ENCODE measurements at places on chromosomes 1 and 21. TPM values are rescaled to one million over a fixed set of nuclear protein-coding genes. Genes with fewer than 3 reads are reported as not detected.

- no peak for DNase-seq
These were observed 16.9 kb downstream of the GLIS1 start for GRCh38 chr1:53722025-53722424.

GRCh38 chr21:19864476-19864875, 1133.7 kb upstream of the NCAM2 start:
- no peak for DNase-seq

GRCh38 chr1:31297277-31298247, 730 bp downstream of the ZCCHC17 start:
- DNase-seq = peak; percentile 69

DNA sequence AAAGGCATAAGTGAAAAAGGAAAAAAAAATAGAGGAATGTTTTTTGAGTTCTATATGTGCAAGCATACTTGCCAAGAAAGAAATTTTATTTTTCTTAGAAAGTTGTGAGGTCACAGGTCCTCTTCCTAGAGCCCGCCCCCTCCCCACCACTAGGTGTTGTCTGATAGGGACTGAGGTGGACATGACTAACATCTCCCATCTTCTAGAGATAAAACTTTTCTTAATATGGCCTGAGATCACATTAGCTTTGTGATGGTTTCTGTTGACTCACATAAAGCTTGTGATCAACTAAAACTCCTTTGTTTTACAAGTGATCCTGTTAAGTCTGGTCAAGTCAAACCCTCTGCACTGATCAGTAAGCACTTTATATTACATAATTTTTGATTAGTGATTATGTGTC, 33.4 kb upstream of the CITED4 start:
- no peak for DNase-seq

UBL4B gene
- total RNA-seq = not detected

RNF186 gene
- total RNA-seq = not detected

DNA sequence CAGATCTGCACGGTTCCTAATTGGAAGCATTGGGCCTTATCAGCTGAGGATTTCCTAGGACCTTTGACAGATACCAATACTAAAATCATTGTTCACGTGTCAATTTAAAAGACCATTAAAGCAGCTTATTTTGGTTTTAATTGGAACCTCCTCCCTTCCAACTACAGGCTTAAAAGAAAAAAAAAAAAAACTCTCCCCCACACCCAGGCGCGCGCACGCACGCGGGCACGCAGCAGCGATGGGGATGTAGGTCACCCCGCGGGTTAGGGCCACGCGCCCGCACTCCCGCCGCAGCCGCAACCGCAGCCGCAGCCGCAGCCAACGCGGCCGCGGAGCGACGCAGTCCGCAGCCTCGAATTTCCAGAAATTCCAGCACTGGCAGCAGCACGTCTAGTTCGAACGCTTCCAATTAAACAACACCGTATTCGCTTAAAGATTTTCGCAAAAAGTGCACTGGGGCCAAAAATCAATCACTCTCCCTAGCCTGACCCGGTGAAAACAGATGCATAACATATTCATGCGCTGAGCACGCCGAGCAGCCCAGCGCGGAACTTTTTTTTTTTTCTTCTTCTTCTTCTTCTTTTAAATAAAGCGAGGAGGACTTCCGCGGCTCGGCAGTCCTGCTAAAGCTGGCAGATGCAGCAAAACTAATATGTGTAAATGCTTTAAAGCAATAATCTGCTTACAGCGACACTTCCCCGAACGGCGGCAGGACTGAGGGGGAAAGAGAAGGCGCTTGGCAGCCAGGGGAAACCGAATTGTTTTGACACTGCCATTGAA, 13.3 kb upstream of the BARHL2 start:
- DNase-seq = peak; percentile 67

FLG2 gene
- total RNA-seq = not detected

ACOT11 gene
- total RNA-seq = 1.3 TPM

- no peak for DNase-seq
These were observed 189.9 kb upstream of the BEND5 start for GRCh38 chr1:48966583-48966982.

DNA sequence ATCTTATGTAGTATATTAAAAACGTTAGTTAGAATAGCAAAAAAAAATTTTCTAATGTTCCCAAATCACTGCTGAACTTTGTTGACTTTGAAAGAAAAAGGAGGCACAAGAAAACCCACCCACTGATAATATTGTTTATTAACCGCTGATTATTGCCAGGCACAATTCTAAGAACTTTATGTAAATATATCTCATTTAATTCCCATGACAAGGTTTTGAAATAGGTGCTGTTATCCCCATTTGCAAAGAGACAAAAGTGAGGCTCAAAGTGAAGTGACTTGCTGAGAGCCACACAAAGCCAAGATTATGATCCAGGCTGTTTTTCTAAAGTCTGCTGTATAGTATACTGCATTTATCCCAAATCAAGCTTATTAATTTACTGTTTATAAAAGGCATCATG, 56.4 kb downstream of the SASS6 start:
- no peak for DNase-seq

TEX38 gene
- total RNA-seq = not detected

- no peak for DNase-seq
These were observed 75.7 kb downstream of the GALNT2 start for GRCh38 chr1:230142608-230143210.

HPDL gene
- total RNA-seq = 39.8 TPM

DNA sequence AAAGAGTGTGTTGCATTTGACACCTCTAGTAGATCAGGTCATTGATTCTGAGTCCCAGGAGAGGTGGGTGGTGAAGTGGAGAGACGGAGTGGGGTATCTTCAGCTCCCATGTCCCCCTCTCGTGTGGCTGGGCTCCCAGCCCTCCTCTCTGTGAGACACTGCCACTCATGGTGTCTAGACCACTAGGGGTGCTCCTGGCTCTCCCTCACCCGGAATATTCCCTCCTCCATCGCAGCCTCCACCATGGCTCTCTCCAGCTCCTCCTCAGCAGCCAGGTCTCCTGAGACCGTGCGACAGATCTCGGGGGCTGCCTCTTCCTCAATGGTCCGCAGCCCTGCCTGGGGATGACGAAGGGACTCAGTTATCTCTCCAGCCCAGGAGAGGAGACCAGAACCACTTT, 20.6 kb upstream of the KIF21B start:
- DNase-seq = no peak

DNA sequence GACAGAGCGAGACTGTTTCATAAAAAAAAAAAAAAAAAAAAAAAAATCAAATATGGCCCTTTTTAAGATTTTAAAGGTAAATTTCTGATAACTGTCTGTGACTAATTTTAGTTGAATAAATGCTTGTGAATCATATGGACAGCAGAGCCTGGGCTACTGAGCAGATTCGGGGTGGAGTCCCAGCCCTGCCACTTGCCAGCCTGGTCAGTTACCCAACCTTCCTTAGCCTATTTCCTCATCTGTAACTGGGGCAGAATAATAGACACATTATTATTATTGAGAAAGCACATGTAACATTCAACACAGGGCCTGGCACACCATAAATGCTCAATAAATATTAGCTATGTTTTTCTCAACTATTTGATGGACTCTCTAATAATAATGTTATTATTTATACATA, 11.2 kb upstream of the H3-3A start:
- DNase-seq = no peak

DNA sequence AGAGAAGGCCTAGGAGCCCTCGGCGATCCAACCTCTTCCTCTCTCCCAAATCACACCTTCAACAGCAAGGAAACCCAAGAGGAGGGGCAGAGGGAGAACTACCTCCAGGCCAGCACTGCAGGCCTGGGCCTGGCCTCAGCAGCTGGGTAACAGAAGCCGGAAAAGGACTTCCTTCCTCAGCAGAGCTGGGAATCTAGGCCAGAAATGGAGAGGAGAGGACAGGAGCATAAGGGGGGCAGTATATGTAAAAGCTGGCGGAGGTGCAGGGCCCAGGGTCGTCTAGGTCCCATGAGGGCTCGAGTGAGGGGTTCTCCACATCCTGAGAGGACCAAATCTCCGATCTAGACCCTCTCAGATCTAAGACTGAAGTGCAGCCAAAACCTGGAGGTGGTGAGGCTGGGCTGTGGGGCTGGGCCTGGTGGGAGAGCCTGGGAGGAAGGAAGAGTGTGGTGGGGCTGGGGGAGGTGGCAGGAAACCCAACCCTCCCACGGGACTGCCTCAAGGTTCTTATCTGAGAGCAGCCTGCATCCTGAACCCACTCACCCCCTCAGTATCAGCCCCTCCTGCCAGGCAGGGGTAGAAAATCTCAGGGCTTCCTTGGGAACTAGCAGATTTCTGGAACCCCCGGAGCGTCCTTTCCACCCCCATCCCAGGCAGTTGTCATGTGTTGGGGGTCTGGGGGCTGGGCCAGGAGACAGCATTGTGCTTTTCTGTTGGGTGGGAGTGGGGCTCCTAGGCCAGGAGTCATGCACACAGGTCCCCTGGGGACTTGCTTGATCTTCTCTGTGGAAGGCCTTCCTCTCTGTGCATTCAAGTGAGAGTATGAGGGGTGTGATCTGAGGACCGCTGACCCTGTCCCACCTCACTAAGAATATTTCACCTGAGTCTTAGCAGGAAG, 33.0 kb downstream of the PIK3C2B start:
- peak; percentile 71 for DNase-seq

- DNase-seq = no peak
These were observed 146.1 kb downstream of the SPATA46 start for GRCh38 chr1:162230517-162230916.

NPPB gene
- total RNA-seq = not detected

GRCh38 chr1:45535988-45536766, 14.4 kb upstream of the AKR1A1 start:
- no peak for DNase-seq

DNA sequence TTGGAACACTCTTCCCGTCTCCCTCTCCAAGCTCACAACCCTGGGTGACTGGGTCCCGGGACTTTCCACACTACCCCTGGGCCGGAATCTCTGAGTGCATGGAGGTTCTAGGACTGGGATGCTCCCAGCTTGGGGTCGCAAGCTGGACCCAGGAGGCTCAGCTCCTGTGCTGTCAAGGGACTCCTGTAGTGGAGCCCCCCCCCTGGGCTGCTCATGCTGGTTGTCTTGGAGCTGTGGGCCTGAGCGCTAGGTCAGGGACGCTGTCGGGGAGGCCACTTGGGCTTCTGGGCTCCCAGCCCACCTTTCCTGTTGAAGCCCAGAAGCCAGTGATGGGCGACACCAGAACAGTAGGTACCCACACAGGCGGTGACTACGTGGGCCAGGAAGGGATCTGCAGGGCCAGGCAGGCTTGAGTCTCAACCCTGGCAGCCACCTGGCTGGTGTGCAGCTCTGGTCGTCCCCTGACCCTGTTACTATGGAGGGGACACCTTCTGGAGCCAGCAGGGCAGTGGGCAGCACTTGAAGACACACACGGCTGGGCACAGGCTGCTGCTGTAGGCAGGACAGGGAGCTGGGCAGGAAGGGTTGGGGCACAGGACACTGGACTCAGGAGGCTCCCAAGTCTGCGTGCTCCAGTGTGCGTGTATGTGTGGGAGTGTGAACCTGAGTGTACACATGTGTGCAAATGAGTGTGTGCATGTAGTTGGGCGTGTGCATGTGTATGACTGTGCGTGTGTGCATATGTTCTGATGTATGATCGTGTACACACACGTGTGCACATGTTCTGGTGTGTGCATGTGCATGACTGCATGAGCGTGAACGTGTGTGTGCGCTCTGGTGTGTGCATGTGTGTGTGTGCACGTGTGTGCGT, 3.0 kb downstream of the MMEL1 start:
- no peak for DNase-seq

- no peak for DNase-seq
These were observed 29.6 kb downstream of the SETD4 start for GRCh38 chr21:36030581-36031189.

- DNase-seq = no peak
These were observed 7.4 kb downstream of the KYAT3 start for GRCh38 chr1:88985032-88985431.

GRCh38 chr1:80445033-80445432, 1355.7 kb upstream of the ADGRL2 start:
- DNase-seq = no peak

DNA sequence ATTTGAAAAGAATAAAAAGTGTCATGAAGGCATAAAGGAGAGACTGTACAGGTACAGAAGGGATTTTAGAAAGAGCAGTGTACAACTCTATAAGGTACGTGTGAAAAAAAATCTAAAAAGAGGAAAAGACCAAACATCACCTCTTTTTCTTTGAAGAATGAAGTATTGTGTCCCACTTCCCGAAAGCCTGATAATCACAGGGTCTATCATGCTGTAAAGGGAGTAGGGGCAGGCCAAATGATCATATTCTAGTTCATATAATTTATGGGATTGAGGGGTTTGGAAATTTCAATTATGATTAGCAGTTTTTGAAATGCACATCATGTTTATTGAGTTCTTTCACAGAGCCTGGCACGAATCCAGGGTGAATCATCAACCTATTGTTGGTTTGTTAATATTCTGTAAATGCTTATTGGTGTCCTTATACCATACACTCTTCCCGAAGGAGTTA, 910 bp upstream of the RERE start:
- DNase-seq = no peak

C1orf74 gene
- 3.2 TPM for total RNA-seq

PRR9 gene
- total RNA-seq = not detected

GRCh38 chr1:231792634-231793033, 166.0 kb downstream of the DISC1 start:
- DNase-seq = no peak

GRCh38 chr1:181131255-181131941, 42.9 kb downstream of the IER5 start:
- DNase-seq = no peak

ZNF593OS gene
- not detected for total RNA-seq

DNA sequence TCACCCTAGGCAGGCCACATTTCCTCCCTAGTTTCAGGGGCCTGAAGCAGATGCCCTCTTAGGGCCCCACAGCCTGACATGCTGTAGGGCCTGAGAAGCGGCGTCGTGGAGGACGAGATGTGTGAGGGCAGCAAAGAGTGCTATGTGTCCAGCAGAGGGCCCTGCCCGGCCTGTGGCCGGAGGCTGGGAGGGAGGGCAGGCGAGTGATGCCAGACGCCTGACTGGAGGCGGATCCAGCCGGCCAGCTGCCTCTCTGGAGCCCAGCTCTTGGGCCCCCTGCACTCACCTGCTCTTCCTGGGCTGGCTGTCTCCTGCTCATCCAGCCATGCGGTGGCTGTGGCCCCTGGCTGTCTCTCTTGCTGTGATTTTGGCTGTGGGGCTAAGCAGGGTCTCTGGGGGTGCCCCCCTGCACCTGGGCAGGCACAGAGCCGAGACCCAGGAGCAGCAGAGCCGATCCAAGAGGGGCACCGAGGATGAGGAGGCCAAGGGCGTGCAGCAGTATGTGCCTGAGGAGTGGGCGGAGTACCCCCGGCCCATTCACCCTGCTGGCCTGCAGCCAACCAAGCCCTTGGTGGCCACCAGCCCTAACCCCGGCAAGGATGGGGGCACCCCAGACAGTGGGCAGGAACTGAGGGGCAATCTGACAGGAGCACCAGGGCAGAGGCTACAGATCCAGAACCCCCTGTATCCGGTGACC, at the start of gene GPR37L1:
Gene GPR37L1 (plus strand): TSS at position 279 of the 697 bp plus-strand sequence. CDS start 47 bp downstream, at position 326.
- no peak for DNase-seq

DNA sequence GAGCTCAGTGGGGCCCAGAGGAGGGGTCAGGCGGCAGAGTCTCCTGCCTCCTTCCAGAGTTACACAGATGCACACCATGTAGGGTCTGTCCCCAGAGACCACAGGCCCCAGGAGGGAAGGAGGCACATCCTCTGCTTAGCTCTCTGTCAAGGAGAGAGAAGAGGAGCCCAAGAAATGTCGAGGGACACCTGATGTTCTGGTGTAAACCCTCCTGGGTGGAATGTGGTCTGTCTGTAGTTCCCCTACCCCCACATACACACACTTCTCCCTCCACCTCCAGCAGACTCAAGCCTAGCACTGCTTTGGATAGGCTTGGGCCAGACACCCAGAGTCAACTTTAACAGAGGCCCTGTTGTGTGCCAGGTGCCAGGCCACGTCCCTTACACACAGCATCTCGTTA, 34.2 kb downstream of the KIF21B start:
- no peak for DNase-seq
